Activated naive CD8-positive, alpha-beta T cell treated with anti-CD3 and anti-CD28 coated beads for 36 hours (primary cell): ENCODE measurements at places on chromosomes 2 and 18. TPM values are rescaled to one million over a fixed set of nuclear protein-coding genes. Genes with fewer than 3 reads are reported as not detected.

DNA sequence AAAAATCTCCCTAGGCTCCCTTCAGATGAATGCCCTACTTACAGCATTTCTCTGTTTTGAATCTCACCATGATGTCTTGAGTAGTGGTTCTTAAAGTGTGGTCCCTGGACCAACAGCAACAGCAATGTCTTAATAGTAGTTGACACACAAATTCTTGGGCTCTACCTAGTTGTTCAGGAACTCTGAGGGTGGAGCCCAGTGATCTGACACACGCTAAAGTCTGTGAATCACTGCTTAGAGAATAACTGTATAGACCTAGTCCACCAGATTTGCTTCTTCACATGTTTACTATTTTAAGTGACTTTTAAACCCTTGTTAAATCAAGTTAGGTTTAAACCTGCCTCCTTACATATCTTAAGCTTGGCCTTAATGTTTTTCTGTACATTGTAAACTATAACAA, 47.6 kb upstream of the ARHGAP15 start:
- peaks cover 14% of the 10 kb centered on the region for H3K4me1 ChIP-seq
- H3K27ac ChIP-seq: no peak overlapping the region
- no peak overlapping the region for H3K4me3 ChIP-seq
- H3K27me3 ChIP-seq: no peaks in the 10 kb centered on the region
- no peaks in the 10 kb centered on the region for H3K36me3 ChIP-seq

Gene CCBE1
- not detected for total RNA-seq

Gene KCNS3
- not detected for total RNA-seq

Gene FOXD4L1
- total RNA-seq: 0.16 TPM

Gene VWA3B
- total RNA-seq: not detected

- H3K36me3 ChIP-seq: no peaks in the 10 kb centered on the region
- H3K27me3 ChIP-seq: no peaks in the 10 kb centered on the region
- H3K4me1 ChIP-seq: no peaks in the 10 kb centered on the region
- no peak overlapping the region for H3K27ac ChIP-seq
- no peak for DNase-seq
Measured at GRCh38 chr2:120496235-120496634, 150.3 kb downstream of the INHBB start.

DNA sequence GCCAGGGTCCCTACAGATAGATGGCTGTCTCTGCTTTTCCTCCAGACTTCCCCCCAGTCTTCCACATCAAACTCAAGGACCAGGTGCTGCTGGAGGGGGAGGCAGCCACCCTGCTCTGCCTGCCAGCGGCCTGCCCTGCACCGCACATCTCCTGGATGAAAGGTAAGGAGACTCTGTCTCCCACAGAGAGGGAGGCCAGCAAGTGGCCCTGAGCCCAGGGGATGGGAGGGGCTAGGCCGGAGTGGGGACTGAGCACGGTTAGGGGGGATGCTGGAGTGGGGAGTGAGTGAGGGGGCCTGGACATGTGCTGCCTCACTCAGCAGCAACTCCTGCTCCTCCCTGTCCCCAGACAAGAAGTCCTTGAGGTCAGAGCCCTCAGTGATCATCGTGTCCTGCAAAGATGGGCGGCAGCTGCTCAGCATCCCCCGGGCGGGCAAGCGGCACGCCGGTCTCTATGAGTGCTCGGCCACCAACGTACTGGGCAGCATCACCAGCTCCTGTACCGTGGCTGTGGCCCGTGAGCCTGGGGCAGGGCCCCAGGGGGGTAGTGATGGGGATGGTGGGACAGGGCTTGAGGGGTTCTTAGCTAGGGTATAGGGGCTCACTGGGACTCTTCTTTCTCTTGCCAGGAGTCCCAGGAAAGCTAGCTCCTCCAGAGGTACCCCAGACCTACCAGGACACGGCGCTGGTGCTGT, 10.4 kb upstream of the GMPPA start:
- DNase-seq: no peak
- no peak overlapping the region for H3K27ac ChIP-seq
- H3K4me3 ChIP-seq: no peak overlapping the region
- H3K4me1 ChIP-seq: peaks cover 2% of the 10 kb centered on the region

DNA sequence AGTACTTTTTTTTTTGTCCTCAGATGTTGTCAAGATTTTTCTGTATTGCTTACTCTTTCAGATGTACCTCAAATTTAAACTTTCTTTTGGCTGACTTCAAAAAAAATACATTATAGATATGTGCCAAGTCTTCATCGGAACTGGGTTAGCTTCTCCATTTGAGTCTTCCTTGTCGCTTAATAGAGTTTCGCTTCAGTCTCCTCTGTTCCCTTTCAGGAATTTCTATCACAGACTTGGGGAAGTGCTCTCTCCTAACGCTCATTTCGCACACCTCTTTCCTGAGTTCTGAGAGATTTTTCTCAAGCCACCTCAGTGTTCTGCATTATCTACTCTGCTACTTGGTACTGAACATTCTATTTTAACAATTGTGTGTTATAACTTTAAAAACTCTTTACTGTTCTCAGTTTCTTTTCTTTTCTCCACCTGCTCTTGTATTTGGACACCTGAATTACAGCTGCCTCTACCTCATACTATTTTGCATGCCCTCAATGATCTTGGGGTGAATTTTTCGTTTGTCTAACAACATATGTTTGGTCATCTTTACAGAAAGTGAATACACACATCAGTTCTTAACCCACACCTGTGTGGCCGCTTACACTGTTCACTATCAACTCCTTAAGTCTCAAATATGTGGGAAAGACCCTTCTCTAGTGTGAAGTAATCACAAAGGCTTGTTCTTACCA, 16.5 kb downstream of the PTPN2 start:
- H3K4me1 ChIP-seq: peaks cover 23% of the 10 kb centered on the region
- DNase-seq: no peak
- H3K27me3 ChIP-seq: no peaks in the 10 kb centered on the region
